SJCRH30 (cell line): ENCODE measurements at places on chromosomes 7 and 10. TPM values are rescaled to one million over a fixed set of nuclear protein-coding genes. Genes with fewer than 3 reads are reported as not detected.

POLR2J2 gene
- total RNA-seq = 1.0 and 1.6 TPM in 2 replicates

CPA4 gene
- total RNA-seq = 3.2 and 4.8 TPM in 2 replicates

COL1A2 gene
- 0.12 and 0.20 TPM in 2 replicates for total RNA-seq

SUN3 gene
- total RNA-seq = not detected in 2 replicates

APBB1IP gene
- not detected in 2 replicates for total RNA-seq

TAC1 gene
- not detected in 2 replicates for total RNA-seq

TRPV5 gene
- total RNA-seq = not detected in 2 replicates

NAT16 gene
- not detected in 2 replicates for total RNA-seq

PAPSS2 gene
- total RNA-seq = 1.4 and 1.5 TPM in 2 replicates

HOXA1 gene
- total RNA-seq = 6.8 and 7.3 TPM in 2 replicates

LIMK1 gene
- total RNA-seq = 43.2 and 43.4 TPM in 2 replicates

ANKRD1 gene
- total RNA-seq = 2.6 and 3.7 TPM in 2 replicates

TDRD1 gene
- total RNA-seq = 0.61 TPM in 2 replicates

ZNF804B gene
- 0.04 and 0.05 TPM in 2 replicates for total RNA-seq

TAS2R39 gene
- not detected in 2 replicates for total RNA-seq

ITGA8 gene
- not detected in 2 replicates for total RNA-seq

FXYD4 gene
- not detected in 2 replicates for total RNA-seq

PRR15 gene
- not detected in 2 replicates for total RNA-seq

EEF1AKMT2 gene
- 29.0 and 31.6 TPM in 2 replicates for total RNA-seq
